ENCODE measurements at places on chromosomes 5 and 9. TPM values are rescaled to one million over a fixed set of nuclear protein-coding genes. Genes with fewer than 3 reads are reported as not detected.

DNA sequence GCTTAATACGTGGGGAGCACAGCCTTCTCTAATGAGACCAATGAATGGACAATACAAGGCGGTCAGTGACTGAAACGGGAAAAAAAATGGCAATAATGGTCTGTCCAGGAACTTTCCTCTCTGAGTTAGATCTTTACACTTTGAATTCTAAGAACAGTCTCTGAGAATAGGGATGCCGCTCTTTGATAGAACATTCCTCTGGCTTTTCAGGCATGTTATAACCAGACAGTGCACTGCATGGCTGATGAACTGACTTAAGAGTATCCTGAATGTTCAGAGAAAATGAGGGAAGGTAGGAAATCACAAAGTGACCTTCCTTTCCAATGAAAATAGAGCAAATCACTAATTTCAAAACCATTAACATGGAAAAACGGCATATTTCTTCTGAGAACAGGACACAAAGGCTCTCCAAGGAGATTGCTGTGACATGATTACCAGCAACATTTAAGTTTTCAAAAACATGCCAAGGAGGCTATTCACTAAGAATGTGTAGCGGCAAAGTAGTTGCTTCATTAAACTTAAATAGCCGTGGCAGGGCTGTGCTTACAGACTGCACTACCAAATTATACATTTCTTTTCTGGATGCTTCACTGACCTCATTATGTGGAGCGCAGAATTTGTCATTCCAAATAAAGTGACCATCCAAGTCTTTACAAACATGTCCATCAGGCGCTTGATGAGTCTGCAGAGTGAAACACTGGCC is 105.9 kb downstream of the MARCHF3 start:
- DNase-seq, result no peak

DNA sequence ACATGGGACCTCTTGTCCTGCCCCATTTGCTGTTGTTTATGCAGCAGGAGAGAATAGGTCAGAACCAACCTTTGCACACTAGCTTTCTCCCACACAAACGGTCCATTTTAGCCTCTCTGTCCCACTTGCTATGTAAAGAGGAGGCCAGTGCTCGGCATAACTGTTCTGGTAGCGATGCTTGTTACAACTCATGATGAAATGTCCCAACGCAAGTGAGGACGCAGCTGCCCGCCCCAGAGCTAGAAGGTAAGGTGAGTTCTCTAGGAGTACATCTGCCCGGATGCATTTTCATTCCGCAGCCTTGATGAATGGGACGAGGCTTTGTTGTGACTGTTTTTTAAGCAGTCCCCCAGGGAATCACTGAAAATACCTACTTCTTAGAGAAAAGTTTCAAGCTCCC is 14.1 kb downstream of the S1PR3 start:
- no peak for DNase-seq

DNA sequence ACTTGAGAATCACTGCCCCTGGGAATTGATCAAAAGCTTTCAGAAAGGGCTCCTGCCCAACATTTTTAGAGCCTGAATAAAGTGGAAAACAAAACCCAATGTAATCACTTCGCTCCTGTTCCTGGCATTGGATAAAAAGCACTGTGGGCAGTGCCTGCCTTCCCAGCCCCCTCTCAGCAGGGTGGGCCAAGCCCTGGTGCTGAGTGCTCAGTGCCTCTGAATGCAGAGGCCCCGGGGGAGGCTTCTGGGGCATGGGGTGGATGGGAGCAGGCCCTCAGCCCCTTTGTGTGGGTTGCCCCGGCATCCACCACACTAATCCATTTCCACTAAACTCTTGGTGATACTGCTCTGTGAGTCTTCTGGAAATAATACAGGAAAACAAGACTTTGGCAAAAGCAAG is 55.6 kb downstream of the CFAP90 start:
- DNase-seq, result no peak

GRCh38 chr9:19720377-19720776 is 68.5 kb downstream of the SLC24A2 start:
- DNase-seq, result no peak

DNA sequence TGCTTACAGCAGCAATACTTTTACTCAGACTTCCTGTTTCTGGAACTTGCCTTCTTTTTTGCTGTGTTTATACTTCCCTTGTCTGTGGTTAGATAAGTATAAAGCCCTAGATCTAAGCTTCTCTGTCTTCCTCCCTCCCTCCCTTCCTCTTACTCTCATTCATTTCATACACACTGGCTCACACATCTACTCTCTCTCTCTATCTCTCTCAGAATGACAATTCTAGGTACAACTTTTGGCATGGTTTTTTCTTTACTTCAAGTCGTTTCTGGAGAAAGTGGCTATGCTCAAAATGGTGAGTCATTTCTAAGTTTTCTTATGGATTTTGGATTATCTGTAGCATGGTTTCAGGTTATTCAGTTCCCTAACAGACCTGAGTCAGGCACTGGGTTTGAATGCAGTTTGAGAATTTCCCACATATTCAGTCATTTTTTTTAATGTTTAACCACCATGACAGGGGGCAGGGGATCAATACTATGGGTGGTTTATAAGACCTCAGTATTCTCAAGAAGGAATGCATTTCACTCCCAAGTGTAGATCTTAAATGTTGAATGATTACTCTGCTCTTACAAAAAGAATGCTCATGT is at the start of gene IL7R:
Gene IL7R (plus strand): TSS at position 127 of the 587 bp plus-strand sequence. CDS start 87 bp downstream, at position 214.
- no peak for DNase-seq

GRCh38 chr5:180785121-180785781 is 17.4 kb downstream of the MGAT1 start:
- DNase-seq, result no peak

DNA sequence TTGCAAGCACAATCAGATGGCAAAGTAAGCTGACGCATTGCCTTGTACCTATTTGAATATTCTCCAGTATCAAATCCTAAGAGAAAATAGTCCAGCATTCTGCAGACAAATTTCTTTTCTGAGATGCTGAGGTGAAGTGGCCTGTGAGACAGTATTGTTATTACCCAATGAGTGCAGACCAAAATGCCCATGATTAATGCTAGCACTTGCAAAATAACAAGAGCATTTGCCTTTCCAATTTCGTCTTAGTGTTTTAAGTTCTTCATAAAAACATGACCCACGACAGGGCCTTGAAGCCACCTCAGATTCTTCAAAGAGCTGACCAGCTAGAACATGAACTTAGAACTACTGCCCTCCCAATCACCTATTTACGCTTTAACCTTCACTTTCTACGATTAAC is 2.6 kb upstream of the IQGAP2 start:
- DNase-seq, result no peak

DNA sequence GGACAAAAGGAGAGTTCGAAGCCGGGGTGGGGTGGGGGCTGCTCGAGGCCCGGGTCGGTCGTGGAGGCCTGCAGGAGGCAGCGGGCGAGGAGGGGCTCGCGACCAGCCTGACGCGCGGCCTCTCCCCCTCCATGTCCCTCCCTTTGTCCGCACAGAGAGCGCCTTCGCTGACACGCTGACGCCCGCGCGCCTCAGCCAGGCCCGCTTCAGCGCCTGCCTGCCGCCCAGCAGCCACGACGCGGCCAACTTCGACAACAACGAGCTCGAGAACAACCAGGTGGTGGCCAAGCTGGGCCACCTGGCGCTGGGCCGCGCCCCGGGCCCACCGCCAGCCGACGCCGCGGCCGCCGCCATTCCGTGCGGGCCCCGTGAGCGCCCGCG is 42.2 kb downstream of the NEURL1B start:
- DNase-seq, result no peak

DNA sequence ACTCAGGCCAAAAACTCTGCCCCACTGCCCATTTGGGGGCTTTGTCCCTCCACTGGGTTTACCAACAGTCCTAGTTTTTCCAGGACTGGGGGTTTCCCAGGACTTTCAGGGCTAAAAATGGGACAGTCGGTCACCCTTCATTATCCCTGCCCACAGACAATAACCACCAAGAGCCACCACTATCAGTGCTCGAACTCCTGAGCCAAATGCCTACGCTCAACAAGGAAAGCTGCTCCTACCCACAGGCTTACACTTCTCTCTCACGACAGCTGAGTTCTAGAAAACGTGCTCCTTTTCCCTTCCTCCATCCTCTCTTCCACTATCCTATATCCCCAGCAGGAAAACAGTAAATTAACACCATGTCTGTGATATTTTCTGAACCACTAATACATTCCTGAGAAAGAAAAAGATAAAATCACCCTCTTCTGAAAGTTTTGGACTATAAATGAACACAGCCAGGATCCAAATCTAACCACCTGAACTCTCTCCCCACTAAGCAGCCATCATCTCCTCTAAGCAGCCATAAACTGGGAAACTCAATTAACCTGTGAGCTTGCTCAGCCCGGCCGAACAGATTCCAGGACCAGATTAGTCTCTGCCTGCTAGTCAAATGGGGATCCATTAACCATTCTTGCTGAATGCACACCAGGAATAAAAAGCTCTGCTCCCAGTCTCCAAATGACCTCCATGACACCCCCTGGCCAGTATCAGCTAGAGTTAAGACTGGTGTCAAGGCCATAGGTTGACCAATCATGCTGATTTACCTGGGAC is 41.8 kb downstream of the KLHL3 start:
- no peak for DNase-seq

GRCh38 chr5:154967421-154968024 is 26.6 kb downstream of the MRPL22 start:
- no peak for DNase-seq

- no peak for DNase-seq
Measured at GRCh38 chr5:145495741-145496140, 339.4 kb downstream of the PRELID2 start.

GRCh38 chr9:34601937-34602573 is 9.8 kb downstream of the RPP25L start:
- no peak for DNase-seq

GRCh38 chr9:36137392-36138004 is 965 bp downstream of the GLIPR2 start:
- no peak for DNase-seq

DNA sequence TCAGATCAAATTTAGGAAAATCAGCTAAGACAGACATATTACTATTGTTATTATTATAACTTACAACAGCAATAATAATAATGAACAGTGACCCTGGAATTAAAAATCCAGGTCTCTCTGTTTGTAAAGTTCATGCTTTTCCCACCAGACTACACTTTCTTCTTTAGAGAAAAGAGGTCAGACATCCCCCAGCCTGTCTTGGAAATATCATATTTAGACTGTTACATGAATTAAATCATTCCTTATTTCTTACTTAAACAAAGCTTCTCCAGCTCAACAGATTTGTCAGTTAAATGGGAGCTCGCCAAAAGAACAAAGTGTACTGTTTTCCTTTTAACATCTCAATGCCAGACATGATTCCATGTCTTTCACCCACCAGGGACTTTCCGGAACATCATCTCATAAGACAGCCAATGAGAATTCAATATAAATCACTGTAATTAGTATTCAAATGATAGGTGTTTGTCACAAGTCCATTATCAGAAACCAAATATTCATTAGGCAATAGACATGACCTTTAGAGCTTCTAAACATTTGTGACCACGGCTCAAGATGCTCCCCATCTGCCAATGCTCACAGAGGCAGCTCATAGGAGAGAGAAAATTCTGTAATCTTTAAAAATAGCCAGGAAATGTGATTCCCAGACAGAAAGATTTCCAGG is 351.9 kb downstream of the ENC1 start:
- DNase-seq, result peak; percentile 75

- no peak for DNase-seq
Measured at GRCh38 chr9:38423273-38423972, 831 bp downstream of the IGFBPL1 start.

- no peak for DNase-seq
Measured at GRCh38 chr5:851553-851952, 767 bp upstream of the ZDHHC11 start.

The CATSPER3 gene
- 1.9 TPM for total RNA-seq

The EQTN gene
- total RNA-seq, result not detected

The ANKRD55 gene
- total RNA-seq, result not detected

The OTULINL gene
- total RNA-seq, result 1.8 TPM

The IRX2 gene
- total RNA-seq, result not detected

The RBM18 gene
- total RNA-seq, result 19.1 TPM

The PCDHA9 gene
- total RNA-seq, result 0.07 TPM

The FBLL1 gene
- not detected for total RNA-seq

The CEL gene
- total RNA-seq, result 0.13 TPM

The MRPL41 gene
- total RNA-seq, result 125 TPM

The SUSD3 gene
- total RNA-seq, result not detected

The WDR38 gene
- total RNA-seq, result not detected

The SPATA31D1 gene
- not detected for total RNA-seq

The FBN2 gene
- total RNA-seq, result not detected

The PCSK5 gene
- 1.3 TPM for total RNA-seq

The STC2 gene
- 2.2 TPM for total RNA-seq

The C5orf47 gene
- 0.61 TPM for total RNA-seq

The ELP1 gene
- total RNA-seq, result 24.3 TPM
